IMR-90 (cell line): ENCODE measurements at places on chromosomes 7 and 10.
A peak's percentile ranks its signal among the peaks of the same experiment; 100 is the strongest.

GRCh38 chr10:10872035-10872673, 145.5 kb upstream of the CELF2 start:
- DNase-seq, result peak; percentile 96

DNA sequence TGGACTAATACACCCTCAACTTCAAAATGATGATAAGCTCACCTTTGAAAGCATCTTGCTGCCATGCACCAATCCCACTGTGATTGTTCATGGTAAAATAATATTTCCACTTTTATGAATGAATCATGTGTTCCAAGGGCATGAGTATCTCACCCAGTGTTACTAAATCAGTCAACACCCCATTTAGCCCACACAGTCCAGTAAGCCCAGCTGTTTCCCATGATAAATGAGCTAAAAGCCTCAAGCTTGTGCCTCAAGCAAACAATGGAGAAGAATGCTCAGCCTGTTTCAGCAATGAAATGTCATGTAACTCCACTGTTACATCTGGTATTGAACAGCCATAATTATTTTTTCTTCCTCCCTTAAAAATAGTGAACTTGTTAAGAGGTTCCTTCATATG, 442.5 kb downstream of the XPNPEP1 start:
- DNase-seq, result no peak

DNA sequence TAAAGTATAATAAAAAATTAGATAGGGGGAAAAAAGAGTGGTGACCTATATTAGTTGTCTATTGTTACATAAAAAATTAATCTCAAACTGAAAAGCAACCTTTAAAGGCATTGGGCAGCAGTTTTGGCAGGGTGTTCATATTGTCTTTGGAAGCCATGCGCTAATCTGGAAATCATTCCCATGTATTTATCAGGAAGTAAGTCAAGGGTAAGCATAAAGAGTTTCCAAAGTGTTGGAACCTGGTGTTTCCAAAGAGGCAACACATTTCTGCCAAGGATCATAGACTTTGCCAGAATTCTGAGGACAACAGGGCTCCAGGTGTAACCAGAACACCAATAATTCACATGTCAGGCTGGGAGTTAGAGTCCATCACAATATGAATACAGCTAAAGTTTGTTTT, 55.7 kb upstream of the EGFR start:
- DNase-seq, result no peak

- no peak for DNase-seq
Measured at GRCh38 chr10:58174831-58175230, 92.9 kb downstream of the IPMK start.

GRCh38 chr7:68892236-68892635, 706.0 kb upstream of the AUTS2 start:
- no peak for DNase-seq

- no peak for DNase-seq
Measured at GRCh38 chr7:43123457-43123856, 11.0 kb downstream of the HECW1 start.

GRCh38 chr10:16384021-16384420, 52.8 kb upstream of the PTER start:
- DNase-seq, result no peak

GRCh38 chr7:85805656-85806055, 618.8 kb upstream of the SEMA3D start:
- DNase-seq, result no peak

DNA sequence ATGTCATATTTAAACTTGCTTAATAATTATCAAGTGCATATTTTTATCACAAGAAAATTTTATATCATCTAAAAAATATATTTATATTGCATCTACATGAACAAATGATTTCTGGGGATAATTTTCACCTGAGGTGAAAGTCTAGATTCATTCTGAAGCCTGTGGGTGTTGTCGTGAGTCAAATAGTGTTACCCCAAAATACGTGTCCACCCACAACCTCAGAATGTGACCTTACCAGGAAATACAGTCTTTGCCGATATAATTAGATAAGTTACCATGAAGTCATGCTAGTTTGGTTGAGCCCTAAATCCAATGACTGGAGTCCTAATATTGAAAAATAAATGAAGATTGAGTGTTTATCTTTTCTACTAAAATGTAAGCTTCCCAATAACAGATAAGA, 203.0 kb upstream of the MDFIC start:
- DNase-seq, result no peak

- peak; percentile 62 for DNase-seq
Measured at GRCh38 chr10:63819753-63820329, 298.6 kb downstream of the REEP3 start.

GRCh38 chr7:99601656-99602310, 3.7 kb downstream of the TMEM225B start:
- no peak for DNase-seq

DNA sequence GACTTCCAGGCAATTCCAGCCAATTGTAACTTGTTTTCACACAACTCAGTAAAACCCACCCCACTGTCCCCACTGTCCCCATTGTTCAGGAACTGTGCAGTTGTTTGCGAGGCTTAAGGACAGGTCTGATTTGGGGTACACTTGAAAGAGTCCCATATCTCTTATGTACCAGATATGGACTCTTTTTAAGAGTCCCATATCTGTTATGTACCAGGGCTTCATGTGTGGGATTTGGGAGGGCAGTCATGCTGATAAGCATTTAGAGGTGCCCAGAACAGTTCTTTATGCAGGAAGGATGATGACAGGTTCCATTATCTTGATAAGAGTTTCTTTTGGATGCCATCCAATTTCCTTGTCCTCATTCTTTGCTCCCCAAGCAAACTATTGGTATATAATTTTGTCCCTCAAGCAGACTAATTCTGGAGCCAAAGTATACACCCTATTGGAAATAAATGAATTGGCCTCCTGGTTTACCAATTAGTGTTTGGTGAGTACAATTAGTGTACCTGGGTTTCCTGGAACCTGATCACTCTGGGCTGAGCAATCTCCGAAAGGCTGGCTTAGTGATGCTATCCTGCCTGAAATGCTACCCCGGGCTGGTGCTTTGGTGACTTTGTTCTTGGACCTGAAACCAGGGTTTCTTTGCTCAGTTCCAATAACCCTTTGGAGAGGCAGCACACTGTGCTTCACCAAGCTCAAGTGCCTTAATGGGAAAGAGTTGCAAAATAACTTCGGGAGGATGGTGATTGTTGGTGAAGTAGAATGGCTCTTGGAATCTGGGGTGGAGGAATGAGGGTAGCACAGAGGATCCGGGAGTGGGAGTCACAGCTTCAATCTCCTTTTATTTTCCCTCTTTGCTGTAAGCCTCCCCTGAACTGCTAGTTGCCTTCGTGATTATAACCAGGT, 6.2 kb upstream of the DMBT1 start:
- DNase-seq, result no peak

DNA sequence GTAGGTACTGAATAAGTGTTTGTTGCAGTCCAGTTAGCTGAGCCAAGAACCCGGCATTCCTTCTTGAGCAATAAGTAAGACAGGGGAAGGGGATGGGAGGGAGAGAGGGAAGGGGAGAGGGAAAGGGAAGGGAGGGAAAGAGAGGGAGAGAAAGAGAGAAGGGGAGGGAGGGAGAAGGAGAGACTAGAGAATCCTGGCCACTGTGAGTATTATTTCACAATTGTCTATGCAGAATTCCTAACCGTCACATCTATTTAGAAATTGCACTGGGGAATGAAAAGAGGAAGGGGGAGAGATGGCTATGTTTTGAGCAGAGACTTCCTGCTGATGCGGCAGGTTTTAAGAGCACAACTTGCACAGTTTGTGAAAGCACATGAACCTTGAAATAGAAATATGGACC, 251.4 kb upstream of the ZMIZ1 start:
- no peak for DNase-seq

DNA sequence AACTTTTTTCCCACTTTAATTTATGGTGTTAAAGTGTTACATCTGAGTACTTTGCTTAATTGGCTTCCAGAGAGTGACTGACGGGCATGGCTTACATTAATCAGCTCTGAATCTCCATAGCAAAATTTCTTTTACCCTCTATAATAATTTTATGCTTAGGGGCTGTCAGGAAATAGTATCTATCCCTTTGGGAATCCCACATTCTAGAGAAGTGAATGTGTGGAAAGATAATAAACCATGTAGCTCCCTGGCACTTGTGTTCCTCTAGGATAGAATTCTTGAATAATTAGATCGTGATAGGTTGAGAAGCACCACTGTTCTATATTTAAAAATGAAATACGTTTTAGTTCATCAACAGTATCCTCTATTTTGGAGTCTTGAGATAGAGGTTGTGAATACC, 89.6 kb downstream of the DNAJB9 start:
- DNase-seq, result no peak

- DNase-seq, result no peak
Measured at GRCh38 chr10:75935650-75936400, 504.4 kb downstream of the LRMDA start.

DNA sequence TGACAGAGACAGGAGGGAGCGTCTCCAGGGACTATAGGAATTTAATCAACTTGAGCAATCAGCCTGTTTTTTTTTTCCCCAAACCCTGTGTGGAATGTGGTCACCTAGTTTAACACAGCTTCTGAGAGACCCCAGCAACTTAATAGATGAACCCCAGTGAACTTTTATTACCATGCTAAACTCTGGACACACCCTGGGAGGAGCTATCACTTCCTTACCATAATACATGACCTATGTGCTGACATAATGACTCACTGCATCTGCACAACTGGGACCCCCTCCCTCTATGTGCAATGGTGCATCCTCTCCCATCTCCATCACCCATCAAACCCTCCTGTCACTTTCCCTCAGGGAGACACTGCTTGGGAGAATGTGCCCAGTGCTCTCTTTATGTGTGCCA, 83.7 kb downstream of the EPC1 start:
- no peak for DNase-seq

DNA sequence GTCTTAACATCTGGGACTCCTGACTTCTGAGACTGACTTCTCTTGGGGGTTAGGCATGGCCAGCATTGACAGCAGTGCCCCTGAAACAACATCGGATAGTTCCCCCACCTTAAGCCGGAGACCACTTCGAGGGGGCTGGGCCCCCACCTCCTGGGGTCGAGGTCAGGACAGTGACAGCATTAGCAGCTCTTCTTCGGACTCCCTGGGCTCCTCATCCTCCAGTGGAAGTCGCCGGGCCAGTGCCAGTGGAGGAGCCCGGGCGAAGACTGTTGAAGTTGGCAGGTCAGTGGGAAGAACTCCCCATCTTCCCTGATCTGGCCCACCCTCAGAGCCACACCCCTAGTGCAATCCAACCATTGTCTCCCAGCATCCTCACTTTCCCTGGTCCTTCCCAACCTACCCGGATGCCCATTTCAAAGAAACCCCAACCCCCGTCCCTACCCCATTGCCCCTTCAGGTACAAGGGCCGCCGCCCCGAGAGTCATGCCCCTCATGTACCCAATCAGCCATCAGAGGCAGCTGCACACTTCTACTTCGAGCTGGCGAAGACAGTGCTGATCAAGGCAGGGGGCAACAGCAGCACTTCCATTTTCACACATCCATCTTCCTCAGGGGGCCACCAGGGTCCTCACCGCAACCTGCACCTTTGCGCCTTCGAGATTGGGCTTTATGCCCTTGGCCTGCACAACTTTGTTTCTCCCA, 12.1 kb downstream of the ZSWIM8 start:
- DNase-seq, result no peak
